ENCODE measurements at places on chromosomes 2 and 18.

DNA sequence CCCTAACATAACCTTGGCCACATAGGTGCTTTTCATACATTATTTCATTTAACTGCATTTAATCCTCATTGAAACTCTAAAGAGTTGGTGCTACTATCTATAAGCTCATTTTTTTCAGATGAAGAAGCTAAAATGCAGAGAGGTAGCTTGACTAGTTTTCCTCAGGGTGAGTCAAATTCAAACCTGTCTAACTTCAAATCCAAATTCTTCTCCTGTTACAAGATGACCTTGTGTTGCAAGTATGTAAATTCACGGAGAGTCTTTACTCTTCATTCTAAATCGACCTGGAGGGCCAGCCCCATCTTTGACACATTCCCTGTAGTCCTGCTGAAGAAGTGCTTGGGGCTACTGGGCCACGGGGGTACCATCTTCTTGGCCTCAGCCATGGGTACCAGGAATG lies 8.2 kb upstream of the SETBP1 start:
- no peak for DNase-seq

GRCh38 chr2:233832869-233833311 lies 21.4 kb downstream of the HJURP start:
- no peak for DNase-seq

DNA sequence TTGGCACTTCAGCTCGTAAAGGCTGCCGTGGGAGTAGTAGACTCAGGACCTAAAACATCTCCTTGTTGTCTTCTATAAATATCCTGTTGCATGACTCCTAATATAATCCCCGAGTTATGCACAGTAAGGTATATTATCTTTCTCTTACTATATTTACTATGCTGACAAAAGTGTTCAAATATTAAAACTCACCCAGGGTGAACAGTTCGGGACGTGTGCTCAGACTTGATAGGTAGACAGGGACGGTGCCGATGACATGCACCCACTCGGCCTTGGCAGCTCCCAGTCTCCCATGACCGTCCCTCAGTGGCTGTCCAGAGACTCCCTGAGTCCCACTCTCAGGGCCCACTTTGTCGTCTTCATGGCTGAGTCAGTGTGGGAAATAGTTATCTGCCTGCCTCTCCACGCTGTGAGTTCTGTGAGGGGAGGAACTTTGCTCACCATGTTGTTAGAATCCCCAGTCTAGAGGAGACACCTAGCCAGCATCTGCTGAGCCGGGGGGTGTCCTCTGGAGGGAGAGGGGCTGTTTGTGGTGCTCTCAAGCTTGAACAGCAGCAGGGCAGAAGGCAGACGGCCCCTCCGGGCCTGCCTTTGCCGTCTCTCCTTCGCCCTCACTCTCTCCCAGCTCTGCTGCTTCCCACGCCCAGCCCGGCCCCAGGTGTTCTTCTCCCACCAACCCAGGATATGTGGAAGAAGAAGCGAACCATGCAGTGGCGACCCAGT lies 75.0 kb downstream of the DGKD start:
- no peak for DNase-seq

DNA sequence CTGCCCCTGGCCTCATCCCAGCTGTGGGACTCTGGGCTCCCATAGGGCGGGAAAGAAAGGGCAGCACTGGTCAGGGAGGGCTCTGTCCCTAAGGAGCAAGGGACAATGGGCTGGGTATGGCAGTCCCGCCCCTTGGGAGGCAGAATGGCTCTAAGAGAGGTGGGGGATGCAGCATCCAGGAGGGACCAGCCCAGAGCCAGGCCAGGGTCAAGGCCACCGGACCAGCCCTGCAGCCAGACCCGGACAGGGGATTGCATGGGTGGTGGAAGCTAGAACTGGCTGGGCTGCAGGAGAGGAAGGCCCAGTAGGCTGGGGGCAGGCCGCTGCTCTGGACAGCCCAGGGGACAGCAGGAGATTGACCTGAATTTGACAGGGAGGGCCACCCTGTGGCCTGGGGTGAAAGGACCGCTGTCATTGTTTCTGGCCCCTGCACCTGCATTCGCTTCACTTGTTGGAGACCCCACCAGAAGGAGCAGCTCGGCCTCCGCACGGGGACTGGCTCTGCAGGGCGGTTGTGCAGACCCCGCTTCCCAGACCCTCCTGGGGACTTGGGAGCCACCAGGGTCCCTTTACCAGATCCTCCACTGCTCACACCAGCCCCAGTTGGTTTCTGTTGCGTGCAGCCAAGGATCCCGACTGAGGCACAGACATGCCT lies 14.6 kb downstream of the RAMP1 start:
- no peak for DNase-seq

DNA sequence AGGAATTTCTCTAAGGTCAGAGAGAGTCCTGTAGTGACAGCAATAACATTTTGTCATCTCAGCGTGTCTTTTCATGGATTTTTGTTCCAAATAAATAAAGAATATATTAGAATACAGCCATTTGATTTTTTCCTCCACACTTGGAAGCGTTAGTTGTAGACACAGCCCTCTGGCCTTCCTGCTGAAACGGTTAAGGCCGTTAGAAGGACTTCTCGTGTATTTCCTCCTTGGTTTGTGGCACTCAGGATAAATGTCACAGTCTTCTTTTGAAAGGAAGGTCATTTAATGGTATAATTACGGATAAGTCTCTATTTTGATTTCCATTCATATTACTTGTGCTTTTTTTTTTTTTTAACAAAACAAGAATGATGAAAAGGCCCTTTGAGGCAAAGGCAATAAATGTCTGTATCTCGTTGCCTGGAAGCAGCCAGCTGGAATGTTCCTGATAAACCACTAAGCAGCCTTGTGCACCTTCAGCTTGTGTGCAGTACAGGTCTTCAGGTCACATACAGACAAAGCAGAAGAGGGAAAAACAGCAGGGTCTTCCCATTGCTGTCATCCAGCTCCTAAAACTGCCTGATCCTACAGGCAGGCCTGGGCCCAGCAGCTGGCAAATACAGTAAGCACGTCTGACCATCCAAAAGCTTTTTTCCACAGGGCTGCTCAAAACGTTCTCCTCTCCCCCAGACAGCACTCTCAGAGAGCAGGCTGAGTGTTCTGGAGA lies 14.4 kb downstream of the EFR3B start:
- DNase-seq: no peak

- DNase-seq: no peak
Measured at GRCh38 chr2:183993052-183993451, 605.3 kb upstream of the ZNF804A start.

DNA sequence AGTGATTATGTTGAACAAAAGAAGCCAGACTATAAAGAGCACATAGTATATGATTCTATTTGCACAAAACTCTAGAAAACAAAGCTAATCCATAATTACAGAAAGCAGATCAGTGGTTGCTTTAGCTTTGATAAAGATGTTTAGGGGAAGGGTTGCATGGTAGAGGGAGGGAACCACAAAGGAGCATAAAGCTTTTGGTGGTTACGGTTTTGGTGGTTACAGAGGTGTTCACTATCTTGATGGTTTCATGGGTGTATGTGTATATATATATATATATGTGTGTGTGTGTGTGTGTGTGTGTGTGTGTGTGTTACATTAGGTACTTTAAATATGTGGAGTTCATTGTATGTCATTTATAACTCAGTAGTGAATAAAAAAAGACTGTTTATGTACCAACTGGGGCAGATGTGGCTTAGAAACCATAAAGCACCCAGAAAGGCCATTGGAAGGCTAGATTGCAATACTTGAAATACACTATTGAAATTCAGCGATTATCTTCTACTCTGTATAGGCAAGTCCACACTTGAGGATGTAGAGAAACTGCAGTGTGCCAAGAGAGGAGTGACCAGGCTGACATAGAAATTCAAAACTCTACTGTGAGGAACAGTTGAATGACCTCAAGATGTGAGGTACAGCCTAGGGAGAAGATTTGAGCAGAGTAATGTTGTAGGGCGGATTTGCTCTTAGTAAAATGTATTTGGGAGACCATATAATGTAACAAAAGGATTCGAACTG lies 60.6 kb downstream of the CAB39 start:
- no peak for DNase-seq

- no peak for DNase-seq
Measured at GRCh38 chr2:29446847-29447246, 331.6 kb downstream of the CLIP4 start.

- DNase-seq: no peak
Measured at GRCh38 chr2:57674743-57675142, 371.9 kb upstream of the VRK2 start.

- no peak for DNase-seq
Measured at GRCh38 chr2:20168727-20169696, 55.9 kb downstream of the SDC1 start.

DNA sequence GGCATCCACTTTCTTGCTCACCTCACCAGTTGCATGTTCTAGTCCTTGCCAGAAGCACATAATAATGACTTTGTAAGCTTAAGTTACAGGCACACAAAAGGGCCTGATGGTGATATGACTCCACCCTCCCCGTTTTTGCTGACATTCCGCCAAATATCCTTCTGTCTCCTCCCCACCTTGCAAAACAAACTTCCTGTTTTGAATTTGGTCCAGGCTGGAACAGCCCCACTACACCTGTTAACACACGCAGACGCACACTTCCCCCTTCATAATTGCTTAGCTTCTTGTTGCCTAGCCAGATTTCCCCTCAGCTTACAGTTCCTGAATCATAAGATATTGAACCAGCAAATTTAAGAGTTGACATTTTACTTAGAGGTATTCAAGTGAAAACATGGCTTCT lies at the start of gene MGAT5:
Gene MGAT5, plus strand, starts transcription at position 269 of the 400 bp plus-strand sequence. CDS start 332 bp downstream, outside the sequence.
- peak; percentile 9 for DNase-seq

DNA sequence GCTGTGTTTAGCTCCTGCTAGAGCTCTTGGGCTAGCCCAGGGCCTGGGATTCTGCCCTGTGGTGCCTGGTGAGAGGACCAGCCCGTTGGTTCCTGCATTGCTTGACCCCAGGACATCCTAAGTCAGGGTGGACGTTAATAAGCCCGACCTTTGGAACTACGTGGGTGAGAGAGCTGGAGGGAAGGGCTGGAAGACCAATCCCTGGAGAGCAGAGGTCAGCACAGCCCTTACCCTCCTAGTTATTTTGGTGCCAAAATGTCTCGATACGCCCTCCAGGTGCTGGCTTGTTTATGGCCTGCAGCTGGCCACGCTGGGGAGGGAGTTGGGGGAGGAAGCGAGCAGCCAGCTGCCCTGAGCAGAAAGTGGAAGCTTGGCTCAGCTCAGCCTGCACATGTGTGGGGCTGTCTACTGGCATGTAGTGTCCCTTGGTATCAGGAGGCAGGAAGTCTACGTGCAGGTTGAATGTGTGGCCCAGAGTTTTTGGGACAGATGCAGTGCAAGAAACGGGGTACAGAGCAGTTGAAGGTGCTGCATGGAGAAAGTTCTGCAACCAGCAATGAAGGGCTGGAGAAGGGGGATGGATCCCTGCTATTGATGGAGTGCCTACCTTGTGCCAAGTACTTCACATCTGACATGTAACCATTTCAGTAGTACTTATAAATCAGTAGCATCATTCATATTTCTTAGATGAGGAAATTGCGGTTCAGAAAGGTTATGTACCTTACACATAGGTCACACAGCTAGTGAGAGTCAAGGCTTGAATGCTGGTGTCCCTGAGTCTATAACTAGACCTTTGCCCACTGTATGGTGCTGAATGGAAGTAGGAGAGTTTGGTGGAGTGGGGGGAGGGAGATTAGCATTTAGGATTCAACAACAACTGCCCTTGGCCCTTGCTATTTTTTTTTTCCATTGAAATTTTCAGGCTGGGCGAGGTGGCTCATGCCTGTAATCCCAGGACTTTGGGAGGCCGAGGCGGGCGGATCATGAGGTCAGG lies 5.0 kb upstream of the DGKD start:
- DNase-seq: peak; percentile 66

- DNase-seq: no peak
Measured at GRCh38 chr2:191740016-191740419, 62.1 kb downstream of the NABP1 start.

DNA sequence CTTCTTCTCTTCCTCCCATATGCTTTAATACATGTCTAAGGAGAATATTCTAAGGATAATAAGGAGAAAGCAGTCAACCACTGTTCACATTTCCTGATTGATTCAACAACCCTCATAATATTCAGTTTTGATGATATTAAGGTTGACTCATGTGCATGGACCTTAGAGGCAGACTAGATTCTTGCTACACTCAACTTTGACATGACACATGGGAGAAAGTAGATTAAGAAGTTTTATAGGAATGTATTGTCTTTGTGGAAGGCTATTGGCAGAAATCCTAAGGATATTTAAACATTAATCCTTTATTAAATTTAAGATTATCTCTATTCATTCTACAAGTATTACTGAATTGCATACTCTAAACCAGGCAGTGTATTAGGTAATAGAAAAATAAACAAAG lies 309.1 kb upstream of the CYRIA start:
- no peak for DNase-seq

GRCh38 chr2:238994876-238995275 lies 147.0 kb downstream of the TWIST2 start:
- no peak for DNase-seq

- no peak for DNase-seq
Measured at GRCh38 chr2:184201246-184201645, 397.1 kb upstream of the ZNF804A start.

- DNase-seq: peak; percentile 62
Measured at GRCh38 chr2:85257359-85257969, 70.3 kb downstream of the TGOLN2 start.

DNA sequence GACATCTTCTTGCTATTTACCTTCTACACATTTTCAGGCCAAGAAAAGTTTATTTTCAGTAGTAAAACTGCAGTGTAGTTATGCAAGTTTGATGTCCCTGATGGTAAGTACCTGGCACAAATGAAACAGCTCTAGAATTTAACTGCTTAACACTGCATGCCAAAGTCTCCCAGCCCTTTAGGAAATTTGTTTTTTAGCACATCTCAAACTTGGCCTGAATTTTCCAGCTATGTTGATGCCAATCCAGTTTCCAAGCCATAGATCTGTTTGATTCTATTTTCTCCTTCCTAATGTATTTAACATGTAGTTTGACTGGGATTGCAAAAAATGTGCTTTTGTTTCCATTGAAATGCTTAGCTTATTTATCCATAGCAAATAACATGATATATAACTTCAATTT lies 29.3 kb upstream of the ZNF385B start:
- no peak for DNase-seq

DNA sequence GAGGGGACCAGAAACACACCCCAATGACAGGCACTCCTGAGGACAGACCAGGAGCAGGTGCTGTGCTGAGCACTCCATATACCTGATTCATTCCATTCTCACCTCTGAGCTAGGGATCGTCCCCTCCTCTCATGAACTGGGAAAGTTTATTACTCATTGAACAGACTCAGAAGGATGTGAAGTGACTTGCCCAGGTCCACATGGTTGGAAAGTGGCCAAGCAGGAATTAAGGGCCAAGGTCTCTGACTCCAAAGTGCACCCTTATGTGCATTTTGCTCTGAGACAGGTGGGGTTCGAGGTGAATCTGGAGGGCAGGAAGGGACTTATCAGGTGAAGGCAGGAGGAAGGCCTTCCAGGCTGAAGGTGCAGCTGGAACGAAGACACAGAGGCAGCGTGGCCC lies 25.1 kb upstream of the PLB1 start:
- DNase-seq: no peak

GRCh38 chr2:205858881-205859441 lies 176.7 kb downstream of the NRP2 start:
- DNase-seq: no peak

GRCh38 chr2:67706082-67706481 lies 308.9 kb downstream of the ETAA1 start:
- DNase-seq: no peak
